Activated CD8-positive, alpha-beta memory T cell treated with anti-CD3 and anti-CD28 coated beads for 1 hour (primary cell): ENCODE measurements at places on chromosomes 2 and 18.

- no peak for DNase-seq
These were observed 283.5 kb upstream of the HDAC4 start for GRCh38 chr2:239684271-239684810.

DNA sequence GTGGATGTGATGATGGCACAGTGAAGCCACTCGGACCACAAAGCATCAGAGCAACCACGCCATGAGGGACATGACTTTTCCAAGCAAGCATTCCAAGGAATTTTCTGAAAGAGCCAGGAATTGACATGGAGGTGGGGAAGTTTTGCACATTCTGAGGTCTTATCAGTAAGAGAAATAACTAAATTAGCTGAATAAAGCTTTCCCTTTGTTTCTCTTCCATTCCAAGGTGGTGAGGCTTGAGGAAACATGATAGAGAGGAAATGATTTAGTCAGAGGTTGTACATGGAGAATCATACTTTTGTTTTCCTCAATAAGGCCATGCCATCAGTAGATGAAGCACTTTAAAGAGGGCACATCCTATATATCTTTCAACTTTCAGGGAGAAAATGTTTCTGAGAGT is 115.7 kb upstream of the MMADHC start:
- DNase-seq = no peak

GRCh38 chr2:156562124-156562523 is 125.9 kb downstream of the GPD2 start:
- no peak for DNase-seq

DNA sequence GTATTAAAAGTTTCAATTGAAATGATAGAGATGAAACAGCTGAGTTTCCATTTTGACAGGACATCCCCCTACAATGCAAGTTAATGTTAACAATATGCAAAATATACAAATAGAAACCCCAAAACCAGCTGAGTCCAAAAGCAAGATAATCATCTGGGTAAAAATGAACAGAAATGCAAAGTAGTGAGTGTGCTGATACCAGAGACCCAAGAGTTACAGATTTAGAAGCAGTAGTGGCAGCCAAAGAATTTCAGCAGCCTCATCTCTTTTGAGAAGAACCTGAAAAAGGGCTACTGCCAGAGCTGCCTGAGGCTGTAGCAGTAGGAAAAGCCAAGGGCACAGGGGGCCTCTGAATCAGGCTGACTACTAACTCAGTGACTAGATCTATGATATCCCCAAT is 82.6 kb downstream of the THADA start:
- DNase-seq = no peak

- no peak for DNase-seq
These were observed 219.2 kb downstream of the SRBD1 start for GRCh38 chr2:45391866-45392265.

DNA sequence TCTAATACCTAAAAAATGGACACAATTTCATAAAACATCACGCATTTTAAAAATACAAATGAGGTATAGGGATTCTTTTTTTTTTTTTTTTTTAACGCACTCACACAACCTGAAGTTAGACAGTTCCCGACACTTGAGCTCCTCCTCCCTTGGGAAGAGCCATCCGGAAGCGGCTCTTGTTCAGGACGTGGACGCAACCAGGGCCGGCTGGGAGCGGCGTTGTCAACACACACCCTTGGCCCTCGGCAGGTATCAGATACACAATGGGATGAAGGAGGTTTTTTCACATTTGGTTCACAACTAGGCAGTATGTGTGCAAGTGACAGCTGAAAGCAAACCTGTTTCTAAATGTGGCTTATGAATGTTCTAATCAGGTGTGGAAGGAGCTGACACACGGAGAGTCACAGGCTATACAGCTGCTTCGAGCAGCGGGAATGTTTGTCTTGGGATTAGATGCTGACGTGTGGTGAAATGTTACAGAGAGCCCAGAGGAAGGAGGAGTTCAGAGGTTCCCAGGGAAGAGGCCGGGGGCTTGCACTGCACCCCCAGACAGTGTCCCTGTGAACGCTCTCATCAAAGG is 111.1 kb downstream of the PXDN start:
- DNase-seq = no peak

GRCh38 chr2:232521098-232521497 is 910 bp downstream of the PRSS56 start:
- no peak for DNase-seq

GRCh38 chr2:231984992-231985391 is 23.5 kb downstream of the DIS3L2 start:
- no peak for DNase-seq

DNA sequence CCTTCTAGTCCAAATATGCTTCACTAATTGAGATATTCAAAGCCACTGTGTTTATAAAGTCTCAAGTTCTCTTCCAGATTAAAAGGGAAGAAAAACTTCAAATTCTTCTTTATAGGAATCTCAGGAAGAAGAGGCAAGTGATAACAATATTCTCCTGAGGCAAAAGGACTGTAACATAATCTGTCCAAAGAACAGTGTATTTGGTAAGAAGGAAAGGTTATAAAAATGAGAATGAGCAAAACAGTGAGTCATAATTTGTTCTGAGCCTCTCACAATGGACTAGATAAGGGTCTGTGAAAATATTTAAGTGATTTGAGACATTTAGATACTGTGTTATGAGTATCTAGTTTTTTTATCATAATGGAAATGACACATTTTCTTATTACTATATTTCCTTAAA is 44.3 kb downstream of the SNRPD1 start:
- no peak for DNase-seq

GRCh38 chr2:40384714-40385113 is 67.2 kb downstream of the SLC8A1 start:
- no peak for DNase-seq

- no peak for DNase-seq
These were observed 888.0 kb upstream of the CHAC2 start for GRCh38 chr2:52879561-52879960.

- no peak for DNase-seq
These were observed 301.4 kb downstream of the ZNF521 start for GRCh38 chr18:25050605-25051004.

DNA sequence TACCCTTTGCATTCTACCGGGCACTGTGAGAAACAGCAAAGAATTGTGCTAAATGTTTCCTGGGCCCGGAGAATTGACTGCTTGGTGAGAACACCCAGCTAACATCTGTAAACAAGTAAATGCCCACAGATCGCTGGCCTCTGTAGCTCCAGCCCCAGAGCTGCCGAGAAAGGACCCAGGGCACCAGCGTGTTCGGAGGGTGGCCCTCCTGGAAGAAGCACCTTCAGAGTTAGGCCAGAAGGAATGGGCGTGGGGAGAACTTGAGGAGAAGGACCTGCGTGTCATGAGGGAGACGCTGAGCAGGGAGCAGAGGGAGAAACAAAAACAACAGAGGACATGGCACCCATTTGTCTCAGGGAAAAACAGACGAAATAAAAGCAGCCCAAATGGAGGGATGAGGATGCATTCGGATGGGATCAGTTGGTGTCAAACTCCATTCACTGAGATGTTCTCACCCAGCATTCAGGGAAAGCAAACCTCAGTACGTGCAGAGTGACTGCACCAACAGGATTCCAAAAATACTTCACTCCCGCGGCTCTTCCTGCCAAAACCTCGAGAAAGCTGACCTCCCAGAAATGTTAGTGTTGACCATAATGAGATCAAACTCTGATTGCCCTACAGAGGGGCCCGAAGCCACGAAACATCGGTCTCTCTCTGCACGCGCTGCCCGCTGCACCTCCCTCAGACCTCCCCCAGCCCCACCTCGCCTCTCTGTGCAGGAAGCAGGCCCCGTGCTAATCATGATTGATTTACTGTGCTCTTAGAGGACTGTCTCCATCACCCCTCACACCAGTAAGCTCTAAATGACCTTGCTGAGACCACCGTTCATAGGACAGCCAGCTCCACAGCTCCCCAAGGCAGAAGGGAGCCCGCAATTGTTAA is 376.3 kb upstream of the SALL3 start:
- no peak for DNase-seq

DNA sequence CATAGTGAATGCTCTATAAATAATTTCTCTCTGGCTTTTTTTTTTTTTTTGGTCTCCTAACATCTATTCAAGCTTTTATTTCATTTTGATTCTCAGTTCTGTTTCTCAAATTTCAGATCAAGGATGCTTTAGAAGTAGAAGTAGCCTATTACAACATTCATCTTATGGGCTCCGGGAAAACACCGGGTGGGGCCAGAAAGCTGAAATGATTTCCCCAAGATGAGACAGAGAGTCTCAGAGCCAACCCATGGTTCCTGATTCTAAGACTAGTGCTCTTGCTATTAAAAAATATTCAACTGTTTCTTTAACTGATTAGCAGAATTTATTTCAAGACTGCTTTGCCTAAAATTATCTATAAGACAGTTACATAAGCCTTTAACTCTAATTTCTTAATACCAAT is 147.2 kb upstream of the CCDC68 start:
- DNase-seq = no peak

DNA sequence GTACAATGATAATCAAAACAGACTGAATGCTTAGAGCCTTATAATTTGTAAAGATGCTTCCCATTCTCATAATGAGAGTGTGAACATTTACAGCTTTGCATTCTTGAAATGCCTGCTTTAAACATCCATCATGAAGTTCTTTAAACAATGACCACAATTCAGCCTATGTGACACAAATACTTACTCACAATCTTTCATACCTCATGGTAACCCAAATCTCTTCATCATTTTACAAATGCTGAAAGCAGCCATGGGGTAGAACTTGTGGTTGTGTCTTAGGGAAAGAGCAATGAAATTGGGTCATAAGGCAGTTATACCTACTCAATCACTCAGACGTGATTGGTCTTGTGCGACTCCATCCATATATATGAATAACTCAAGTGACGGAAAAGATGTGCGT is 140.7 kb downstream of the RND3 start:
- no peak for DNase-seq

GRCh38 chr2:159968279-159968900 is 94.0 kb downstream of the PLA2R1 start:
- no peak for DNase-seq

- DNase-seq = no peak
These were observed 37.5 kb downstream of the PAX8 start for GRCh38 chr2:113240915-113241911.

- no peak for DNase-seq
These were observed 17.6 kb upstream of the EPHA4 start for GRCh38 chr2:221589696-221590095.

DNA sequence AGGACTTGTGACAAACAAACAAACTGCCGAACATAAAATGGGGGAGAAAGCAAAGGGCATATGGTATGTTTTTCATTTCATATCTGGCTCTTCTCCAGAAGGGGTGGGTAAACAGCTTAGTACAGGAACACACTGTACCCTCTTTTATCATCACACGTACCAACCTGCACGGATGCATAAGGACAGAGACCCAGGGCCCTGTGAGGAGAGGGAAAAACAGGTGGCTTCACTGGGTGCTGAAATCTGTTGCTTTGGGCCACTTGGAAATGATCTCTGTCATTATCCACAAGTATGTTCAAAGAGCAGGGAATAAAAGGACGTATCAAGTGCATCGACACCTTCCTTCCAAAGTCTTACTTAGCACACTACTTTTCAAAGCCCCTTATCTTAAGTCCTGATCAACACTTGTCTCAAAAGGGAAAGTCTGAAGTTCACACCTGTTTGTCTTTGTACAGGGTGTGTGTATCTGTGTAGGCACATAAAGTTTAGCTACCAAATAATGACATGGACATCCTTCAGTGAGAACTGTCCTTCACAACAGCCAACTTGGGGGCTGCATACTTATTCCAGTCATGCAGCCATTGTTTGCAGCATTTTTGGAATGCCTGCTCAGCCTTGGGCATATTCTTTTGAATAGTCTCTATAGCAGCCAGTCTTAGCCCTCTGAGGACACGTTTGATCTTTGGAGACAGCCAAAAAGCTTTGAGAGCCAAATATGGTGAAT is 60.6 kb downstream of the IRS1 start:
- DNase-seq = no peak

DNA sequence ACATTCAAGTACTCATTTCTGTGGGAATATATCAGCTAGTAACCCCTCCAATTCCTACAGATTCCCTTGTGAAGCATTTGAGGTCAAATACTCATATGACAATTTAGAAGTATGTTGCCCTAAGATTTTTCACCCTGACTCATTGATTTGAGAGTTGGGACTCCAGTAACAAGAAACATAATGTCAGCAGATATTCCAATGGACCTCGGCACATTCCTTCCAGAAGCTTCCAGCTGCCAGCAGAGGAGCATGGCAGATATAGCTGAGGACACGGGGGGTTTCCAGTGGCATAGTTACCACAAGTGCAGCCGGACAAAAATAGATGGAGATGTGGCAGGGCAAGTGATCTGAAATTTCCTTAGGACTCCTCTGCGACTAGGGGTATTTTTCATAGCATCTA is 101.9 kb upstream of the ARHGAP28 start:
- no peak for DNase-seq
